ENCODE measurements at places on chromosomes 1 and 21. TPM values are rescaled to one million over a fixed set of nuclear protein-coding genes. Genes with fewer than 3 reads are reported as not detected.

MYCL gene
- not detected for total RNA-seq

GBP6 gene
- not detected for total RNA-seq

DMRTA2 gene
- not detected for total RNA-seq

GOLT1A gene
- not detected for total RNA-seq

ADORA3 gene
- total RNA-seq: not detected

MIXL1 gene
- 0.20 TPM for total RNA-seq

ADAM30 gene
- total RNA-seq: not detected

ELAPOR1 gene
- 0.67 TPM for total RNA-seq

INAVA gene
- total RNA-seq: not detected

DCST1 gene
- not detected for total RNA-seq

SLC1A7 gene
- total RNA-seq: not detected

FAM78B gene
- 0.15 TPM for total RNA-seq

TMPRSS15 gene
- total RNA-seq: not detected

PTPRC gene
- not detected for total RNA-seq

PCAT6 gene
- not detected for total RNA-seq

VANGL1 gene
- total RNA-seq: 15.5 TPM

ARHGEF19 gene
- total RNA-seq: 4.8 TPM

PRKCZ gene
- total RNA-seq: 3.7 TPM
